ENCODE measurements at places on chromosomes 4 and X.

GRCh38 chr4:35252866-35253265 lies 991.4 kb downstream of the ARAP2 start:
- DNase-seq, result no peak

DNA sequence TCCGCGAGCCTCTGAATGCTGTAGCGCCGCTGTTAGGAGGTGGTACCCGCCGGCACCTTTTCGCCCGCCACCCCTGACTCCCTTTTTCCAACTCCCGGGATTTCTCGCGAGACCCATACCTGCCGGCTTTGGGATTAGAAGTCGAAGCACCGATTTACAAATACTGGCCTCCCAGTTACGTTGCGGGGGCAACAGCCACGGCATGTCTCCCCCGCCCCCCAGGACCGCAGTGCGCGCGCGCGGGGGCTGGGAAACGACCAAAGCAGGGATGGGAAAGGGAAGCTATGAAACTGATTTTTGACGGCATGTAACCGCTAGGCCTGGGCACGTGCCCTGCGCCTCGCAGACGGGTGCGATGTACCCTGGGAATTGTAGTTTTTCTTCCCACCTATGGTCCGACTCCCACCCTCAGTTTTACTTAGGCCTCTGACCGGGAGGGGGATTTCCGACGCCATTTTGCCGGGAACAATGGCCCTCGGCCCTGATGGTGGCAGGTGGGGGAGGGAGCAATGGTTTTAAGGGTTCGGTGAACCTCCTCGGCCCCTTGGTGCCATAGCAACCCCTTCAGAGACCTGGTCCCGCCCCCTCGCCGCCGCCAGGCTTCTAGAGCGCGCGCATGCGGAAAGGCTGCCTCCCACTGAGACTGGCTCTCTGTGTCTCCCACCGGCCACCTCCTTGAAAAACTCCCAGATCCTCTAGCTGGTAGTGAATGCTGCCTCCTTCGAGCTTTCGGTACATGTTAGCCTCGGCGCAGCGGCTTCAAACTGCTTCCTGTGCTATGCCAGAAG lies 772 bp upstream of the WNK3 start:
- peak; percentile 11 for DNase-seq

DNA sequence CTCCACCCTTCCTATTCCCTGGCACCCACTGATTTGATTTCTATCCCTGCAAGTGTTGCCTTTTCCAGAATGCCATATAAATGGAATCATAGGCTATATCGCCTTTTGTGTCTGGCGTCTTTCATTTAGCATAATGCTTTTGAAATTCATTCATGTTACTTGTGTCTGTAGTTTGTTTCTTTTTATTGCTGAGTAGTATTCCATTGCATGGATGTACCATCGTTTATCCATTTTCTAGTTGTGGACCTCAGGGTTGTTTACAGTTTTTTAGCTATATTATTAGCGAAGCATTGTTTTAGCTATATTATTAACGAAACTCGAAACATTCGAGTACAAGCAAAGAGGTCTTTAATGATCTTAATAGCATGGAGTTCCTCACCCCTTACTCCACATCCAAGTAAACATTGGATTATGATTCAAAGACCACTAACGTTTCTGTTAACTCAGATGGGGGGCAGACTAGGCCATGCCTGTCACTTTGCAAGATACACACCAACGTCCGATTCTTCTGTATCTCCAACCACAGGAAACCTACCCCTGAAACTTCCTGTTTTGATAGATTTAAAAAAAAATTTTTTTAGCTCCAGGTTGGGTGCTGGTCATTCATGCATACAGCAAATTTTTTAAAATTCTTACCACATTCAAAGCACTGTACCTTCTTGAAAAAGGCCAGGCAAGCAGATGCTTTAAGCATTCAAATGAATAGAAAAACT lies 1.1 kb downstream of the DCK start:
- DNase-seq, result no peak

GRCh38 chr4:173046818-173047217 lies 121.8 kb upstream of the GALNT7 start:
- no peak for DNase-seq

GRCh38 chr4:16122308-16122711 lies 38.5 kb upstream of the PROM1 start:
- no peak for DNase-seq

DNA sequence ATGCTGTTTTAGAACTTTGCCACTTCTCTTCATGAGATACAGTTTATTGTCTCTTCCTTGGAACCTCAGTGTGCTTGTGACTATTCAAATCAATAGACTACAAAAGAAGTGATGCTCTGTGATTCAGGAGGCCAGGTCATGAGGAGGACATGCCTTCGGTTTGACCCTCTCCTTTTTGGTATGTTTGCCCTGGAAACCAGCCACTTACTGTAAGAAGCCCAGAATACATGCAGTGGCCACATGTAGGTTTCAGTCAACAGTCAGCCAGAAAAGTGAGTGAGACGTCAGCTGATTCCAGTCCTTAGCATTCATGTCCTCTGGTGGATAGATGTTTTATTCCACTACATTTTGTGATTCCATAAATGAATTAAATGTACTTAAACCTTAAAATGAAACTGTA lies 328.7 kb downstream of the PCDH18 start:
- DNase-seq, result no peak

DNA sequence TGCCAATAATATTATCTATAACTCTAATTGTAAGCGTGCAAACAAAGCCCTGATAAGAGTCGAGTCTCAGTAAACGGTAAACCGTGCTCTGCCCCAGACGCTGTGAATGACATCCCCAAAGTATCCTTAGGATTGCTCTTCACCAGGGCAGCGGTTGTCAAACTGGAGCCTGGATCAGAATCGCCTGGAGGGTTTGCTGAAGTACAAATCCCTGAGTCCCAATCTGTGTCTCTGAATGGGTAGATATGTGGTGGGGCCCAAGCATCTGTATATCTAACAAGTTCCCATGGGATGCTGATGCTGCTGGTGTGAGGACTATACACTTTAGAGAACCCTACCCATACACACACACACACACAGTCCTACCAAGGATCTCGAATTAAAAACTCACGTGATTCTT lies 813 bp upstream of the APBB2 start:
- DNase-seq, result no peak

- DNase-seq, result no peak
Observed at GRCh38 chr4:78070731-78071282, 13.7 kb downstream of the FRAS1 start.

- no peak for DNase-seq
Observed at GRCh38 chrX:51608766-51609165, 9.9 kb downstream of the CENPVL3 start.

- no peak for DNase-seq
Observed at GRCh38 chr4:140085062-140085622, 68.8 kb downstream of the MAML3 start.

GRCh38 chrX:108312011-108312410 lies 126.2 kb downstream of the COL4A6 start:
- DNase-seq, result no peak

GRCh38 chr4:98706935-98707334 lies 48.5 kb upstream of the TSPAN5 start:
- DNase-seq, result no peak

- DNase-seq, result no peak
Observed at GRCh38 chrX:132443196-132444135, 45.4 kb downstream of the MBNL3 start.

DNA sequence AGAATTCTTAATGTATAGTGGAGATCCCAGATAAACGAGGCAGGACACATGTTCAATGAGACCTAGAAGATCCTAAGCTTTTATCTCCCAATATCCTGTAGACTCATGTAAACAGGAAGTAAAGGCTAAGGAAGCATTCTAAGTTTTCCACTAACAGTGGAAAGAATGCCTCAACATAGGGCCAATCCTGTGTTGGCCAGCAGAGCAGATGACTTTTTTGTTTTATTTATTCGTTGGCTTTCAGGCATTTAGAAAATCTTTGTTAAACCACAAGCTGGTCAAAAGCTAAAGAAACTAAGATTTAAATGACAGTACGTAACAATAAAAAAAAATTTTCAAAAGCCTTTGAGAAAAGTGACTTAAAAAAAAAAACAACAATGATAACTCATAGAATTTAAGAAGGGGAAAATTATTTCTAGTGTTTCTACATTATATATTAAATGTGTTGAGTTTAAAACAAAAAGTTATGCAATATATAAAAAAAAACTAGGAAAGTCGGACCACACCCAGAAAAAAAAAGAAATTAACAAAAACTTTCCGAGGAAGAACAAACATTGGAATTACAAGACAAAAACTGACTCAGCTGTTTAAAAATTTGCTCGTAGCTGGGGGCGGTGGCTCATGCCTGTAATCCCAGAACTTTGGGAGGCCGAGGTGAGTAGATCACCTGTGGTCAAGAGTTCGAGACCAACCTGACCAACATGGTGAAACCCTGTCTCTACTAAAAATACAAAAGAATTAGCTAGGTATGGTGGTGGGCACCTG lies 759.3 kb downstream of the FSTL5 start:
- DNase-seq, result no peak

DNA sequence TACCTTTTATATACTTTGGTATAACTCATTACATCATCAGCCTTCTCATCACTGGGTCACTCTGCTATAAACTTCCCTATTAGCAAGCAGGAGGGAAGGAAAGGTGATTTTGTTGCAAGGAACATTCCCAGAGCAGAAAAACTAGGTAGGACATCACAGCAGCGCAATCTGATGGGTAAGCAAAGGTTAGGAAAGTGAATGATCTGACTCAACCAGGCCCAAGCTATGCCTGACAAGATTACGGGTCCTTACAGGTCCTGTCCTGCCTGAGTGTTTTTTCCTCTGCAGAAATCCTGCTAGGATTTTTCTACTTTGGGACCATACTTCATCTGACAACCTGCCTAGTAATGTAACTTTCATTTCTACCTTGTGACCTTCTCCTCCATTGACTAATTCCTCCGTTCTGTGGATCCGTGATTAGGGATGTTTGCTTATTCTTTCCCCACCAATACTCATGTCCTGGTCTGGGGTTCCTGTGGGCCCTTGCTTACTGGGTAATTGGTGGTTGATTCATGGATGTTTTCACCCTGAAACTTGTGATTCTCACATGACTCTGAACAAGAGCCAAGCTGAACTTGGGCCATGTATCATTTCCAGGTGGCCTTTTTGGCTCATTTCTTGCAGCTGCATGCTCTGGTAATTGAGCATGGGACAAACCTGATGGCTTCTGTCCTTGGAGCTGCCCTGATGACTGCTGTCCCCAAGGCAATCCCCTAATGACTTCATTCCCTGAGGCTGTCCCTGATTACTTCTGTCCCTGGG lies 111.9 kb upstream of the KIT start:
- DNase-seq, result no peak

- no peak for DNase-seq
Observed at GRCh38 chr4:33658971-33659370, 2585.3 kb downstream of the ARAP2 start.

DNA sequence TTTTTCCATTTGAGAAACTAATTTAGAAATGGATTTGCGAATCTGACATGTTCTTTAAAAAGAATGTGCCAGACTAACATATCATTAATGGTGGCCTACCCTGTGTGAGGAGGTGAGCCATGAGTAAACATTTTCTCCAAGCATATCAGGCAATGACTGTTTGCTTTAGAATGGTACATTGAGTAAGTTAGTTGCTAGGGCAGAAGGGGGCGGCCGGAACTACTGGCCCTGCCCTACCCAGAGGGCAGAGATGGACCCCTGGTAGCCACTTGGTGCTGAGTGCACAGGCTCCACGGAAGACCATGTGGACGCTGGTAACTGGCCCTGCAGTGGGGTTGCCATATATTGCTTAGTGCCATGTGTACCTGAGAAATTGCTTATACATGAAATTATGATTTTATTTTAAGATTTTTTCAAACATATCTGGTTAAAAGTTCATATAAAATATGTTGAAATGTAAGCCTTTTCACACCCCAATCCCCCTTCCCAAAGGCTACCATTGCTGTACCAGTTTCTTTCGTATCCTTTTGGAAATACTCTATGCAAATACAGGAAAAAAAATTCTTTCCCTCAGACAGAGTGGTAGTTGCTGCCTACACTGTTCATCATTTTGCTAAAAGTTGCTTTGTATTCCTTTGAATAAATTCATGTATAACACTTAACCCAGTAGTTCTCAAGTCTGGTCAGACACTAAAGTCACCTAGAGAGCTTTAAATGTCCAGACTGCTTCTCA lies 8.8 kb downstream of the FNIP2 start:
- DNase-seq, result no peak

DNA sequence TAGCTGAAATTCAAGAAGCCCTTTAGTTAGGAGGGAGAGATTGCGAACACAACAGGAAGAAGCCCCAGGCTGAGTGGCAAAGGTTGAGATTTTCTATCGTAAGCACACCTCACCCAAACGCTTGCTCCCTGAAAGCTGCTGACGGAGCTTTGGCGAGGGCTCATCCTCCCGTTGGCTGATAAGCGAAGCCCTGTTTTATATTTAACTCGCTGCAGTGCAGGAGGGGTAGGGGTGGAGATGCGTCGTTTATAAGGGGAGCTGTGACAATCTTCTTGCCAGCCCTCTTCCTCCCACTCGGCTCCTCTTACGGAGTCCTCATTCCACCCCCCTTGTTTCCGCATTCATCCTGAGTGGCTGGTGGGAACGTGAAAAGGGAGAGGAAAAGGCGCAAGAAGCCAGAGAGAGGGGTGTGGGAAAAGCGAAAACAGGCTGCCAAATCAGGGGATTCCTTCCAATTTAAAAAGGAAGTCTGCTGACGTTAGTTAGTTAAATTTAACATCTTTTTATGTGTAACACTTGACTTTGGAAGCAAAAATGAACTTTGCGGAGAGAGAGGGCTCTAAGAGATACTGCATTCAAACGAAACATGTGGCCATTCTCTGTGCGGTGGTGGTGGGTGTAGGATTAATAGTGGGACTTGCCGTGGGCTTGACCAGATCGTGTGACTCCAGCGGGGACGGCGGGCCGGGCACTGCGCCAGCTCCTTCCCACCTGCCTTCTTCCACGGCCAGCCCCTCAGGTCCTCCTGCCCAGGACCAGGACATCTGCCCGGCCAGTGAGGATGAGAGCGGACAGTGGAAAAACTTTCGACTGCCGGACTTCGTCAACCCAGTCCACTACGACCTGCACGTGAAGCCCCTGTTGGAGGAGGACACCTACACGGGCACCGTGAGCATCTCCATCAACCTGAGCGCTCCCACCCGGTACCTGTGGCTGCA lies at the start of gene ENPEP:
ENPEP (plus strand) TSS at position 275 of the 938 bp plus-strand sequence; CDS start at position 535, 260 bp downstream.
- DNase-seq, result no peak

DNA sequence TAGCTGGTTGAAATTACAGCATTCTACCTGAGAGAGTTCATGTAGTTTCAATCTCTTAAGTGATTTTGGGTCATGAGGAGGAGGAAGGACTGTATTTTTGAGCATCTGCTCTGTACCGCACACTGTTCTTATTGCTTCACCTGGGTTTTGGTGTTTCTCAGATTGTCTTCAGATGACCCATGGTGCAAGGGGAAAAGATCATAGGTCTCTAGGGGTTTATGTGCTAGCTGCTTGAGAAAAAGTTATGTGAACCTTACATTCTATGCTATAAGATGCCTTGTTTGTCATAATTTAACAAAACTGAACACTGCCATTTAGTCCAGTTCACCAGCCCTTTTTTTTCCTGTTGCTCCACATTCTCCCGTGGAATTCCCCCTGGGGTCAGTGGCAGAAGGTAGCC lies 60.4 kb downstream of the PDK3 start:
- DNase-seq, result no peak

GRCh38 chrX:153644356-153645125 lies 2.5 kb upstream of the DUSP9 start:
- DNase-seq, result no peak

GRCh38 chr4:111988514-111988913 lies 156.7 kb upstream of the FAM241A start:
- no peak for DNase-seq

All from stimulated activated CD4-positive, alpha-beta T cell treated with anti-CD3 and anti-CD28 coated beads, Interleukin-2, amount 100 ng/mL, for 48 hours (primary cell).